Gastrocnemius medialis (tissue), 4 donors: ENCODE measurements at places on chromosomes 13 and 19.

- no peak for DNase-seq
These were observed 15.7 kb downstream of the FAM124A start for GRCh38 chr13:51237887-51238286.

DNA sequence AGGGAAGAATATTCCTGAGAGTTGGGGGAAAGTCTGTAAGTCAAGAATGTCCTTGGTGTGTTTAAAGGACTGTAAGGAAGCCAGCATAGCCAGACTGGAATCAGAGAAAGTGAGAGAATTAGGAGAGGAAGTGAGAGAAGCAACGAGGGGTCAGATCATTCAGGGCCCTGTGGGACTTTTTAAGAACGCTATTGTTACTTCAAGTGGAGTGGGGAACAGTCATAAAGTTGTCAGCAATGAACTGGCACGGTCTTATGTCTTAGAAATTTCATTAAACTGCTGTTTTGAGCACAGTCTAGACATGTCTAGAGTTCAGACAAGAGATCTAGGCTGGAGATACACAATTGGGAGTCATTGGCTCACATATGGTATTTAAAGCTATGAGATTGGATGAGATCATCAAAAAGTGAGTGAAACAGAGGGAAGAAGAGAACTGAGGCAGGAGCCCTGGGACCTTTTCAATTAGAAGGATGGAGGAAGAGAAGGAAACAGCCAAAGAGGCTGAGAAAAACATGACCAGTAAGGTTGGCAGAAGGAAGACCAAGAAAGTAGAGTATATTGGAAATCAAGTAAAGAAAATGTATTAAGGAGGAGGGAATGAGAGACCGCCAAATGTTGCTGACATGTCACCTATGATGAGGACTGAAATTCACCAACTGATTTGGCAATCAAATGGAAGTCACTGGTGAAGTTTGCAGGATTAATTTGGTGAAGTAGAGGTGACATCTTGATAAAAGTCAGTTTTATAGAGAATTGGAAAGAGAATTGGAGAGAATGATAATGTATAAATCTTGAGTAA is 263.5 kb downstream of the GPC5 start:
- no peak for DNase-seq

DNA sequence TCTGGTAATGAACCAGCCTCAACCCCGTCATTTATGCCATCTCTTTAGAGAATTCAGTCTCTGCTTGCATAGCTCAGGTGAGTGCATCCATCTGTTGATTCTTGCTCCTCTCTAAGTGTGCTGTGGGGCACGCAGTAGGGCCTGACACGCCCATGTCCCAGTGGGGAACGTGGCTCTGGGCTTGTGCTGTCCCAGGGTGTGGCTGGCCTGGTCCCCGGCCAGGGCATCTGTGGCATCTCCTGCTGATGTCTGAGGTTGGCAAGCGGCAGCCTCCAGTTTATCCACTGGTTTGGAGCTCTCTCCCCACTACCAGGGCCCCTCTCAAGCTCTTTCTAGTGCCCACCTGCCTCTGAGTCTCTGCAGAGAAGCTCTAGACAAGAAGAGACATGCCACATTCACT is 146.6 kb upstream of the GJB6 start:
- DNase-seq, result no peak

DNA sequence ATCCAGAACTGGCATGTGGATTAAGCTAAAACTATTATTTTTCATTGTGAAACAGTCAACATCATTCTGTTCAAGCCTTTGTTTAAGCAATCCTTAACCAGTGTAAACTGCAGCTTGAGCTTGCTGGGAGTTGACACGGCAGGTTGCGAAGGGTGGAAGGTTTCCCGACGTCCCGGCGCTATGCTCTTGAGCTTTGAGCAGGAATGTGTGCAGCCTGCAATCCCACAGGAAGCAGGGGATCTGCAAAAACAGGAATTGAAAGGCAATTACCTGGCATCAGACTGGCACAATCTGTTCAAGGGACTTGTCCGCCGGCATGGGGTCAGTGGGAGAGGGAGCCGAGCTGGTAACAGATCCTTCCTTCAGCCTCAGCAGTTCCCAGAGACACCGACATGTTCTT is 586.7 kb upstream of the SGCG start:
- no peak for DNase-seq

GRCh38 chr19:36257520-36257876 is 42.6 kb downstream of the ZNF146 start:
- no peak for DNase-seq

GRCh38 chr13:74966814-74967424 is 515.0 kb downstream of the TBC1D4 start:
- DNase-seq, result no peak

- peak; percentile 50 for DNase-seq
These were observed 17.7 kb downstream of the RFX2 start for GRCh38 chr19:6092329-6093286.

- no peak for DNase-seq
These were observed 618.4 kb upstream of the SLITRK5 start for GRCh38 chr13:87052731-87053130.

DNA sequence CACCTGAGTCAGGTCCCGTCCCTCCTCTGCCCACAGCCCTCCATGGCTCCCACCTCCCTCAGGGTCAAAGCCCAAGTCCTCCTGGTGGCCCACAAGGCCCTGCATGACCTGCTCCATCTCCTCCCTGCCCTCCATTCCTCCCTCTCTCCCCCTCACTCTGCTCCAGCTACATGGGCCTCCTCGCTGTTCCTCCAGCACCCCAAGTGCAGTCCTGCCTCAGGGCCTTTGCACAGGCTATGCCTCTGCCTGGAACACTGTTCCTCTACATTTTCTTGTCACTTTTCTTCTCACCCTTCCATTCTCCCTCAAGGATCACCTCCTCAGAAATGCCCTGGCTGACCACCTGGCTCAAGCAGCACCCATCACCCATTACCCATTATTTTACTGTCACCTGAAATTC is 41.5 kb downstream of the PTPRS start:
- DNase-seq, result no peak

DNA sequence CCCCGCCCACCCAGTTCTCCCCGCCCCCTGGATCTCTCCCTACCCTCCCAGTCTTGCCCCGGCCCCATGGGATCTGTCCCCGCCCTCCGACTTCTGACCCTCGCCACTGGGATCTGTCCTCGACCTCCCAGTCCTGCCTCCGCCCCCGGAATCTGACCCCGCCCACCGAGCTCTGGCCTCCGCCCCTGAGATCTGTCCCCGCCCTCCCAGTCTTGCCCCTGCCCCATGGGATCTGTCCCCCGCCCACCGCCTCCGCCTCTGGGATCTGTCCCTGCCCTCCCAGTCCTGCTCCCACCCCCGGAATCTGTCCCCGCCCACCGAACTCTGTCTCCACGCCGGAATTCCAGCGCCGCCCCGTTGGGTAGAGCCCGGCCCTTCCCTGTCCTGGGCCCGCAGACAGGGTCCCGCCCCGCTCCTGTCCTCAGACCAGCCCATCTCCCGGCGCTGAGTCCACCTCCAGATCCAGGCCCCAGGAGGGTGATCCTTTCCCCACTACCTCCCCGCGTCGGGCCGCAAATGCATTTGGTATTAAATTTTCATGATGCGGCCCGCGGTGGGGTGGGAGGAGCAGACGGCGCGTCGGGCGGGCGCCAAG is 1.5 kb upstream of the SLC17A7 start:
- peak; percentile 88 for DNase-seq

GRCh38 chr19:48629599-48630295 is 7.4 kb downstream of the DBP start:
- peak; percentile 81 for DNase-seq

- no peak for DNase-seq
These were observed 89.3 kb downstream of the LIG4 start for GRCh38 chr13:108126056-108126455.

GRCh38 chr13:74867460-74867859 is 614.5 kb downstream of the TBC1D4 start:
- DNase-seq, result no peak

DNA sequence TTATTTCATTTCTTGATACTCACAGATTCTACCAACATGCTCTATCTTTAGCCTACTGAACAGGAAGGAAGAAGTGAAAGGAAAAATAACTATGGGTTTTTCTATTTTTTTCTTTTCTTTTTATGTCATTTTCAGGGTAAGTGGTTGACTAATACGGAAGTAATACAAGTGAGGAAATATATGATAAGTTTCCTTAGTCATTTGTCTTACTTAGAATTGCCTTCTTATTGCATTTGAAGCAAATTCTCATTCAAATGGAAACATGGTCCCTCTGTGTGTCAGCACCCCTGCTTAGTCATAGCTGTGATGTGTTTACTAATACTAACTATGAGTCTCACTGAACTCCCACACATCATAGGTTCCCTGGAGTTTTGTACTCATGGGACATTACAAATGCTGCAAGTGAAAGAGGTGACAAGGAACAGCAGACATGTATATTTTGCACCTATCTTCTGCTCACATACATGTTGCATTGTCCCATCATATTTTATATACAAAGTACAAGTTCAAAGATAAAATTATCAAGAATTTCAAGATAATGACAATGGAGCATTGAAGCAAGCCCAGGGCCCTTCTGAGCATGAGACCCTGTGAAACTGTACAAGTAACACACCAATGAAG is 60.1 kb downstream of the DCT start:
- no peak for DNase-seq

- DNase-seq, result no peak
These were observed 121.2 kb downstream of the ZNF737 start for GRCh38 chr19:20444202-20444885.

DNA sequence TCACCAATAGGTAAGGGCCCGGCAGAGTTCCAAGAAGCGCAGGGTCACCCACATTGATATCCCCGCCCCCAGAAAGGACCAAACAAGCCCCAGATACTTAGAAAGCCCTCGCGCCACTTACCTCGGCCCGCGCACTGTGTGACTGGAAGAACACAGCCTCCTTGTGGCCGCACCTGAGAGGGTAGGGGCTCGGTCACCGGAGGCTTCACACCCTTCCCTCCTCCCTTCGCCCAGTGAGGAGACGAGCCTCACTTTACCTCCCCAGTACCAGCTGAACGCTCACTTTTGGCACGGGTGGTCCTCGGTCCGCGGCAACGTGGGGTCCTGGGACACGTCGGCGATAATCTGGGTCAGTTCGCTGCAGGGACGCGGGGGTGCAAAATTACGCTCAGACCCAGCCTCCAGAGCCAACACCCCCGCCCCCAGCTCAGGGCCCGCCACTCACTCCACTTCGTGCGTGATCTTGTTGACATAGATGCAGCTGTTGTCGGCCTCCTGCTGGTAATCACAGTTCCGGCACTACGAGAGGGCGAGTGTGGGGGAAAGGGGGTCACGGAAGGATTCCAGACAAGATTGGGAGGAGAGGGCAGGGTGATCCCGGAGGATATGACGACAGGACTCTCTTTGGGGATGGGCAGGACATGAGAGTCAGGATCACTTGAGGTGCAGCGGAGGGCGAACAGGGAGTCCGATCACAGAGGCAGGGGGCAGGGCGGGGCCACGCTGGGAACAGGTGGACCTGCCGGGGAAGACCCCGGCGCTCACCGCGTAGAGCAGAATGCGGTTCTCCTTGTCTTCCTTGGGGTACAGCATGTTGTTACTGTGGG is 568 bp downstream of the POLR2I start:
- DNase-seq, result no peak

DNA sequence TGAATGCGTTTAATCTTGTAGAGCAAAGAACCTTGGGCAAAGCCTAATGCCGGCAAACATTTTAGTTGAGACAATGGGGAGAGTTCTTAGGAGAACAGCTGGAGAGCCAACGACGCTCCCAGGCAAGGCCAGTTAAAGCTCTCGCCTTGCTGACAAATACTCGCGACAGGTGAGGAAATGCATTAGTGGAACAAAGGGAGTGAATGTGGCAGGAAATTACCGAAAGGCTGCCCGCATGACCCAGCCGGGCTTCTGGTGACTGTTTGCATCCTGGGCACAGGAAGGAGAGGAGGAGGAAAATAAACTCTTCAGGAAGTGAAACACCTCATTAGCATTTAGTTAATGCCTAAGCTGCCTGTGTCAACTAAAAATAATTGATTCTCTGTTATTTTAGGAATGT is 74.6 kb downstream of the SHISA2 start:
- no peak for DNase-seq

DNA sequence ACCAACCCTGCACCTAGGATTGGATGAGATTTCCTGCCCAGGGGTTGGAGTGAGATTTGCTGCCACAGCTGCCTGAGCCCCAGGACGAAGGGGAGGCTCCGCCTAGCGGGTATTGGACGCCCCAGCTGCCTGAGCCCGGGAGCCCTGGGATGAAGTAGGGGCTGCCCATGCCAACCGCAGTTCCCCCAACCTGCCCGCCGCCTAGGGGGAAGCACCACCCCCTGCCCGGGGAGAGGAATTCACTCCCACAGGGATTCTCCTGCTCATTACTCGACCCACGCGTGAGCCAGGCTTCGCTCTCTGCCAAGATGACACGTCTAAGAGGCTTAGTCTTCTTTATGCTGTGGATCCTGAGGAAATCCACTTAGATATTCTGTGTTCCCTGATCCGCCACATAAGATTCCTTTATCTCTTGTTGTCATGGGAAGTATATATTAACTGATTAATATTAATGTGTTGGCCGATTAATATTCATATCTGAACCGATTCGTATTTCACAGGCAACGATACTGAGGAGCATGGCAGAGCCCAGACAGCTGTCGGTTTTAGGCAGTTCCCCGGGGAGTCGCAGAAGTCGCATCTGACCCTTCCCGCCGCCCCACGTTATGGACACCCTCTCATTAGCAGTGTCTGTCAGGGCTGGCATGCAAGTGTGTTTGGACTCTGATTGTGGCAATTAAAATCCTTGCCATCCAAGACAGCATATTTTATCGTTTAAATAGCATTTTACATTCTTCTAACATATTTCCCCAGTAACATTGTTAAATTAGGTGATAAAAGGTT is 44.5 kb upstream of the KCTD15 start:
- no peak for DNase-seq

DNA sequence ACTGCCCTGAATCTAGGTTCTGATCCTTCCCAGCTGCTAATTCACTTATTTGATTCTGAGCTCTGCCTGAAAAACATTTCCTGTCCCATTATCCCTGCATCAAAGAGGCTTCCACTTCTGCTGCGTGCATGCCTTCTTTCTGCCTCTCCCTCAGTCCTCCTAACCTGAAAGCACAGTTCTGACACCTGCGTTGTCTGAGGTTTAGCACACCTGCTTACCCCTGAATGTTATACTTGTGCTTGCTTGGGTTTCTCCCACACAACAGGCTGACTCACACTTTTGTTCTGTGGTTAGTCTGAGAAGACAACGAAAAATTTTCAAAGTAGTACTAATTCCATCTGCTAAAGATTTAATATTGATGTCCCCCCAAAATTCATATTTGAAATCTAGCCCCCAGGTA is 3.1 kb upstream of the SOHLH2 start:
- DNase-seq, result no peak
